ENCODE measurements at places on chromosomes 16 and 17.

DNA sequence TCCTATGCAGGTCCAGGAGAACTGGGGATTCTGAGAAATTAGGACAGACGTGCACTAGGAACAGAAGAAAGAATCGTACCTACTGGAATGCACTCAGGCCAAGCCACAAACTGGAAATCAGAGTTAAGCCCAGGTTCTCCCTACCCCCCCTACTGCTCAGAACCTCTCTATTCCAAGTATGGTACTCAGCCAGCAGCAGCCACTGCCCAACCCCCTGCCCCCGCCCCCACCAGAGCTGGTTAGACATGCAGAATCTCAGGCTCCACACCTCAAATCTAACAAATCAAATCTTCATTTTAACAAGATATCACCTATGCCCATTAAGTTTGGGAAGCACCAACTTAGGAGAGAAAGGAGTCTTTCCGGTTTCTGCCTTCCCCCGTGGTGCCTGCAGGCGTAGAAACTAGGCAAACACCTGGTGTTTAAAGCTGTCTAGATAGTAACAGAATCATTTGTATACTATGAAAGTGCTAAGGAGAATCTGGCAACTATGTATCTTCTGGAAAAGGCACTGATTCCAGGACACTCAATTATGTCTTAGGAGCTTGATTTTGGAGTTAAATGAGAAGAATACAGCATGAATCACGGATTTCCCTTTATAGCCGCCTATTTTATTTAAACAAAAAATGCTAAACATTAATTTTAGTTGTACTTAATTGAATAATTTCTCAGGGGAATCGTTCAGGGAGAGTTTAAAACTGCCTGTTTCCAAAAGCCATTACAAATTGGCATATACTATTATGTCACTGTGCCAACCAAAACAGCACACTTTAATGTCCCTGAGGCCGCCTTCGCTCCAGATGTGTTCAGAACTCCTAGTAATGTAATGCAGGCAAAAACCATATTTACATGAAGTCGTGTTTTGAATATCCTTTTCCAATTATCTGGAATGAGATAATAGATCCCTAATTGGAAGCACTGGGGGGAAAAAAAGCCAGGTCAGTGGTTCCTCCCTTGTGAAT lies 166.5 kb downstream of the STX8 start:
- DNase-seq = no peak

DNA sequence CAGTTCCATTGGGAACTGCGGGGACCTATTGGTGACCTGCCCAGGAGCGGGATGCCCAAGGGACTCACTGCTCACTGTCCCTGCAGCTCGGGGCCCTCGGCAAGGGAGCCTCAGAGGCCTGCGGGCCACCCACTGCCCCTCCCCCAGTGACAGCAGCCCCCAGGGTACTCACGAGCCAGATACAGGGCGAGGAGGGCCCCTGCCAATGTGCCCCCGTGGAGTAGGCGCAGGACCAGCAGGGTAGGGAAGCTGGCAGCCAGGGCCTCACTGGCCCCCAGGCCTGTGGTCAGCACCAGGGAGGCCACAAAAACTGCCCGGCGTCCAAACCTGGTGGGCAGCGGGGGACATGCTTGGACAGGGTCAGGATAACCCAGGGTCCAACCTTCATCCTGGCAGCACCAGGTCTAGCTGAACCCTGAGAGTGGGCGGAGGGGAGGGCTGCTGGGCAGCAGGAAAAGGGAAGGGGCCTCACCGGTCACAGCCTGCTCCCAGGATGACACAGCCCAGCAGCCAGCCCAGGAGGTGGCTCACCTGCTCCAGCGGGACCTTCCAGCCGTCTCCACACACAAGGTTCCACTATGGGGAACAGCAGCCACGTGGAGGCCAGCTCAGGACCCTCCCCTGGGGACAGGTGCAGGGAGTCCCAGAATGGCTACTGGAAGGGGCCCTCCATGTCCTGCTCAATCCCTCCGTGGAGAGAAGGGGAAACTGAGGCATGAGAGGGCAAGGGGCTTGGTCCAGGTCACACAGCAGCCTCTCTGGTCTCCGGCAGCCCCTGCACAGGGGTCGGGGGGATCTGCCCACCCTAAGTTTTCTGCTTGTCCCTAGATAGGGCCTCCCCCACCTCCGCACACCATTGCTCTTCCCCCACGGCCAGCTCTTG lies 855 bp downstream of the SLC22A31 start:
- DNase-seq = no peak

DNA sequence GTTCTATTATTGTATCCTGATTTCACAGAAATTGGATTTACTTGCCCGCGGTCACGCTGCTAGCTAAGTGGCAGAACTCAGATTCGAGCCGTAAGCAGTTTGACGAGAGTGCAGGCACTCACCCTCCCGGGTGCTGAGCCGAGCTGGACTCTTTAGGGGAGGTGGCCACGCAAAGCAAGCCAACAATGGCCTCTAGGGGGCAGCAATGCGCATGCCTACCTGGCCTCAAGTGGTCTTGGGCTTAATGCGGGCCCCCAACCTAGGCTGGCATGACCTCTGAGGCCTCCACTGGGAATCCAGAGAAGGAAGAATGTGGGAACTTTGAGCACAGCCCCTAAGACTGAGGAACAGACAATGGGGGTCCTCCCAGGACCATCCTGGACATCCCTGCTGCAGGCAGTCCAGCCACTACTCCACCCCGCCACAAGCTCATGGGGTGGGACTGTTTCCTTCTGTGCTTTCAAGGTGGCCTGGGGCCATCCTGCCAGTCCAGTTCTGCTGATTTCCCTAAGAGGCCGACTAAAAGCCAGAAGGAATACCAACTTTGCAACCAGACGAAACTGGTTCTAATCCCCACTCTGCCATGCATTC lies 276.5 kb downstream of the XYLT1 start:
- DNase-seq = peak; percentile 62

GRCh38 chr16:12201216-12201615 lies 224.7 kb downstream of the SNX29 start:
- no peak for DNase-seq

GRCh38 chr17:40568074-40568836 lies 3.0 kb upstream of the CCR7 start:
- DNase-seq = no peak

GRCh38 chr16:51898872-51899271 lies 648.1 kb downstream of the TOX3 start:
- no peak for DNase-seq

- DNase-seq = no peak
Observed at GRCh38 chr17:51640108-51640622, 379.8 kb downstream of the UTP18 start.

- DNase-seq = no peak
Observed at GRCh38 chr16:71432906-71433305, 8.9 kb downstream of the TLE7 start.

DNA sequence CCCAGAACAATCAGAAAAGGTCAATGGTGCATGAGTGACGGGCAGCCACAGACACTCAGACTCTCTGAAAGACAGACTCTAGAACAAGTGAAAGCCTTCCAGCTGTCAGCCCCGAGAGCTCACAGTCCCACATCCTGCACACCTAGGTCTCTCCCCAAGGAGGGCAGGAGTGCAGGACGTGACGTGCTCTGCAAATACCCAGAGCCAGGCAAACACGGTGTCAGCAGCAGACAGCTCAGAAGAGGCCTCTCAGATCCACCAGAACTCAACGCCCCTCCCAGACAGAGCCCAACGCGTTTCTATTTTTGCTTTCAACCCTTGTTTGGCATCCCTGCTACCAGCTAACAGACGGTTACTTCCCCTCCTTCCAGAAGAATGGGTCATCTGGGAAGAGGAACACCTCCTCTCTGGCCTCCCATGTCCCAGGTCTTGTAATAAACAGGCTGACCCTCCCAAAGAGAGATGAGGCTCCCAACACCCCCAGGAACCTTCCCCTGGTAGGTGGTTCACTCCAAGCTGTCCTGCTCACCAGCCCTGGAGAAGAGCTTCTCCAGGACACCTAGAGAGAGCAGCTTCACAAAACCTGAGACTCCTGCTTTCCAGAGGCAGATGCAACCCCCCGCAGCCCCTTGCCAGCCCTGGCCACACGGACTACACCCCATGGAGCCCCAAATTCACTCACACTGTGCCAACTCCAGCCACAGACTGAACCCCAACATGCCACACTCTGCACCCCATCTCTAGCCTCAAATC lies 7.6 kb downstream of the PITPNM3 start:
- no peak for DNase-seq

DNA sequence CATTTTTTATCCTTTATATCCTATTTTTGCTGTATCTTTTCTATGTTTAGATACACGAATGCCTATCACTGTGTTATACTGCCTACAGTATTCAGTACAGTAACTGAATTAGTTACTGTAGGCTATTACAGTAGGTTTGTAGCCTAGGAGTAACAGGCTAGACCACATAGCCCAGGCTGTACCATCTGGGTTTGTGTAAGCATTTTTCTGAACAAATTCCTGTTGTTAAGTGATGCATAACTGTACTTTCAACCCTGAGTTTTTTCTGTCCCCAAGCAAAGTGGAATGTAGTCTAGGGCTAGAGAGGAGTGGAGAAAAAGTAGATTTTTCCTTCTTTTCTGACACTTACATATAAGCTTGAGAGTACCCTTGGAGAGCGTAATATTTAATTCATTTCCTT lies 282.1 kb downstream of the HS3ST3B1 start:
- no peak for DNase-seq

DNA sequence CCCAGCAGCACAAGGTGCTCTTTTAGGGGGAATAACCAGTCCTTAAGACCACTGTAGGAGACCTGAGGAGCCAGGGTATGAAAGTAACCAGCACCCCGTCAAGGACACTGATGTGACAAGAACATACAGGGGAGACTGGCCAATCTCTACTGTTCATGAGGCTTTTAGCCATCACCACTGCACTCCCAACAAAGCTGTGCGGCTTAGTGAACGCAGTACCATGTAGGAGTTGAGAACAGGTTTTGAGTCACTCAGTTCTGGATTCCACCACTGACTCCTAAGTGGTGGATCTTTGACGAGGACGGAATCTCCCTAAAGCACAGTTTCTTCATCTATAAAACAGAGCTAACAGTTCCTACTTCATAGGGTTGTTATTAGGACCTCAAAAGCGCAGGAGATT lies 26.8 kb downstream of the COG4 start:
- no peak for DNase-seq
